H1 (cell line): ENCODE measurements at places on chromosomes 13 and 19.

DNA sequence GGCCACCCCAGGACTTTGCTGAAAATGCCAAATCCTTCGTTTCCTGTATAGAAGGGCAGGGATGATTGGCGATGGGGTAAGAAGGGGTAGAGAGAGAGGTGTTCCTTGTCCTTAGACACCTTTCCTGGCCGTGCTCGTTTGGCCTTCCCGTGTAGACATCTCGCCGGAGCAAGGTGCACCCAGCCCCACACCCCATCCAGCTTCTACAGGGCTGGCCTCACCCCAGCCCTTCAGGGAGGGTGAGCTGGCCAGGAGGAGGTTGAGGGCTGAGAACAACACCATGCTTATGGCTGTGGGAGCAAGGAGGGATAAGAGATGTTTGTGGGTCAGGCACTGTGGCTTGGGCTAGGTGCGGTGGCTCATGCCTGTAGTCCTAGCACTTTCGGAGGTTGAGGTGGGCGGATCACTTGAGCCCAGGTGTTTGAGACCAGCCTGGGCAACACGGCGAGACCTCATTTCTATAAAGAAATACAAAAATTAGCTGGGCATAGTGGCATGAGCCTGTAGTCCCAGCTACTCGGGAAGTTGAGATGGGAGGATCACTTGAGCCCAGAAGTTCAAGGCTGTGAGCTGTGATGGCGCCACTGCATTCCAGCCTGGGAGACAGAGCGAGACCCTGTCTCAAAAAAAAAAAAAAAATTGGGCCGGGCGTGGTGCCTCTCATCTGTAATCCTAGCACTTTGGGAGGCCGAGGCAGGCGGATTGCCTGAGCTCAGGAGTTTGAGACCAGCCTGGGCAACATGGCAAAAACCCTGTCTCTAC, 15.5 kb downstream of the SMARCA4 start:
- no peak for DNase-seq

GRCh38 chr19:35212241-35212640, 16.3 kb downstream of the FAM187B start:
- no peak for DNase-seq

DNA sequence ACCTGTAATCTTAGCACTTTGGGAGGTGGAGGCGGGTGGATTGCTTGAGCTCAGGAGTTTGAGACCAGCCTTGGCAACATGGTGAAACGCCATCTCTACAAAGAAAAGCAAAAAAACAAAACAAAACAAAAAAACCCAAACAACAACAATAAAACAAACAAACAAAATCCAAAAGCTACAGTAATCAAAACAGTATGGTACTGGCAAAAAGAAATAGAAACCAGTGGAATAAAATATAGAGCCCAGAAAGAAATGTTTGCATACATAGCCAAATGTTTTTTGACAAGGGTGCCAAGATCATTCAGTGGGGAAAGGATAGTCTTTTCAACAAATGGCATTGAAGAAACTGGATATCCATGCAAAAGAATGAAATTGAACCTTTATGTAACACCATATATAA, 11.5 kb downstream of the CEACAM1 start:
- no peak for DNase-seq

GRCh38 chr13:43537124-43537523, 249.6 kb downstream of the ENOX1 start:
- DNase-seq, result no peak

- DNase-seq, result no peak
These were observed 1.5 kb downstream of the SBNO2 start for GRCh38 chr19:1172353-1173158.

DNA sequence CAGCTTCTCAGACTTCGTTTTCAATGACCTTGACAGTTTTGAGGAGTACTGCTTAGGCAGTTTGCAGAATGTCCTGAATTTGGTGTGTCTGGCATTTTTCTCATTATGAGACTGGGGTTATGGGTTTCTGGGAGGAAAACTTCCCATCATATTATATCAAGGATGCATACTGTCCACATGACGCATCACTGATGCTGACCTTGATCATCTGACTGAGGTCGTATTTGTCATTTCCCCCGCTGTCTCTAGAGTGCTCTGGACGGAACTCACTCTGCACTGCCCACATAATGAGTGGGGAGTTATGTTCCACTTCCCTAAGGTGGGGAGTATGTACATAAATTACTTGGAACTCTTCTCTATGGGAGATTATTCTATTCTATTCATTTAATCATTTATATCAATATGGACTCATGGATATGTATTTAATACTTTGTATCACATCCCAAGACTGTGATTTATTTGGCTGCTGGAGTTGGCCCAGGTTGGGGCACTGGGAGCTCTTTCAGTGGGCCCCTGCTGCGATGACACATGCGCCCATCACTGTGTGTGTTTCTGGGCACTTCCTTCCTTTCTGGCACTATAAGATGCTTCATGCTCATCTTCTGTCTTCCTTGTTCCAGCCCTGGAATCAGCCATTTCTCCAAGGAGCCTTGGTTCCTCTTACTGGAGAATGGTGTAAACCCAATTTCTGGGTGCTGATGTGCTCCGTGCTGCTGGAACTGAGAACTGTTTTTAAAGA, 138.6 kb downstream of the MIPEP start:
- no peak for DNase-seq

DNA sequence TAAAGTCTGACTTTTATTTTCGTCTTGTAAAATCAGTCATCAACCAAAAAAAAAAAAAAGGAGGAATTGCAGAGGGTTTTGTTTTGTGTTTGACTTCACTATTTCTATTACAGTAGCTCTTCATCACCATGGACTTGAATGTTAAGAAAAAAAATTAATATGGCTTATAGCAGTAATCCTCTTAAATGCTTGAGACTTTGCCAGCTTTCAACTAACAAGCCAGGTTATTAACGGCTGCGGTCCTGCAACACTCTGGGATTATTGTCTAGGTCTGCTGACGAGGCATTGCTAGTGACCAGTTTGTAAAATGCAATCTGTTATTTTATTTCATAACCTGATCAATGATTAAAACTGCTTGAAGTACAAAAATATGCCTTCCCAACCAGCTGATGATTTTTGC, 647.2 kb upstream of the KLHL1 start:
- no peak for DNase-seq

- no peak for DNase-seq
These were observed 5.5 kb downstream of the ARRDC2 start for GRCh38 chr19:18013210-18014111.

DNA sequence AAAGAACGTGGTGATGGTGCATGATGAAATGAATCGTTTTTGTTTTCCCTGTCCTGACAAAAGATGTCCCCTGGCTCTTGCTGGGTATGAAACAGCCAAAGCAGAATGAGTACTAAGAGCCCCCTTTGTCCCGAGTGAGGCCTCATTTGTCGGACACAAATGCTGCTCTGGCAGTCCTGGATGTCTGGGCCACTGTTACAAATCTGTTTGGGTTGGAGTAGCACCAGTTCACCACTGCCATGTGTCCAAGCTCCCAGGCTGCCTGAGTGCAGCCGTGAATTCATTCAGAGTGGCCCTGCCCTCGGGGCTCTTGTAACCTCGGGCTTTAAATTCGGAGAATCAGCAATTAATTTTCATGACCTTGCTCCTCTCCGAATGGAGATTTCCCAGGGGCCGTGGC, 182.4 kb downstream of the NUFIP1 start:
- DNase-seq, result no peak

- DNase-seq, result no peak
These were observed 554.1 kb upstream of the MIR17HG start for GRCh38 chr13:90793261-90793820.

DNA sequence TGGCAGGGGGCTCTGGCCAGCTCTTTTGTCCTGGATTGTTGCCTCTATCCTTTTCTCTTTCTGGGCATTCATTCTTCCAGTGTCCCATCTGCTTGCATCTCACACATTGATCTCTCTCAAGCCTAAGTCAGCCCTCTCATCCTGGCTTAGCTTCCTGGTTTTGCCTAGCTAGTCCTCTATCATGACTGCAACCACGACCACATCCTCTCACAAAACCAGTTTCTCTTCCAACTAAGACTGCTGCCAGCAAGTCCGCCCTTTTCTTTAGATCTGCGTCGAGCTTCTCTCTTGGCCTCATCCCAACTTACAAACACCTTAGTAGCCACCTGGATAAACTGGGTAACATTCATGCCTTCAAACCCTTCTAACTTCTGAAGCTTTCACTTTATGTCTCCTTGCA, 212.2 kb upstream of the HTR2A start:
- no peak for DNase-seq
